WTC11 (cell line): ENCODE measurements at places on chromosomes 16 and 17. TPM values are rescaled to one million over a fixed set of nuclear protein-coding genes. Genes with fewer than 3 reads are reported as not detected.

Gene C16orf74
- 6.3 to 8.3 TPM (median 7.9 TPM) in 3 replicates for total RNA-seq

Gene CACNA1G
- 5.4 to 6.7 TPM (median 6.2 TPM) in 3 replicates for total RNA-seq

Gene KCNJ16
- total RNA-seq = not detected in 3 replicates

Gene TBC1D3E
- total RNA-seq = not detected in 3 replicates

Gene SLC16A11
- 0.48 to 0.62 TPM (median 0.53 TPM) in 3 replicates for total RNA-seq

Gene MAPK8IP3
- 59.7 to 72.3 TPM (median 63.2 TPM) in 3 replicates for total RNA-seq

Gene SLC52A1
- 0.78 to 1.1 TPM (median 0.99 TPM) in 3 replicates for total RNA-seq

Gene PALB2
- 23.8 to 32.1 TPM (median 25.1 TPM) in 3 replicates for total RNA-seq

Gene DCUN1D3
- total RNA-seq = 12.8 to 14.7 TPM (median 14.4 TPM) in 3 replicates

DNA sequence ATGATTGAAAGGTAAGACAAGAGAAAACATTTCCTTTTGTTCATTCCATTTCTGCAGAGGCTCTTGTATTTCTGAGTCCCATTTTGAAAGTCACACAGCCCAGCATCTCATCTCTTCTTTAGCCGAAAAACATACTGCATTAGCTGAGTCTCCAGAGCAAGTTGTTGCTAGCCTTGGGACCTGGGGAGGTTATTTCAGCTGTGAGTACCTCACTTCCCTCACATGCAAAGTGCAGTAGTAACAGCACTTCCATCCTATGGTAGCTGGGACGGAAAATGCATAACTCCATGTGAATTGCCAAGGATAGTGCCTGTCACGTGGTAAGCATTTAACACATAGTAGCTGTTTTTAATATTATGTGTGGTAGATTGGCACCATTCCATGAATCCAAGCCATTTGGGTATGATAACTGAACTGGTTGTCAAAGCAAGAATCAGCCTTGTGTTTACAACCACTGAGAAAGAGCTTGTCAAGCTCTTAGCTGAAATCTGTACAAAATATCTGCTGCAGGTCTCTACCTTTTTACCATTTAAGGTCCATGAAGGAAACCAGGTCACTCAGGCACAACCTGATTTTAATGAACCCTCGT is 345.7 kb downstream of the CDH13 start:
- peaks cover 2% of the 10 kb centered on the region; the same call in 1 of the 2 replicates for H3K36me3 ChIP-seq
- no peak for DNase-seq
- no peak overlapping the region for H3K27ac ChIP-seq
- H3K4me1 ChIP-seq = no peaks in the 10 kb centered on the region
- no peaks in the 10 kb centered on the region for H3K27me3 ChIP-seq

DNA sequence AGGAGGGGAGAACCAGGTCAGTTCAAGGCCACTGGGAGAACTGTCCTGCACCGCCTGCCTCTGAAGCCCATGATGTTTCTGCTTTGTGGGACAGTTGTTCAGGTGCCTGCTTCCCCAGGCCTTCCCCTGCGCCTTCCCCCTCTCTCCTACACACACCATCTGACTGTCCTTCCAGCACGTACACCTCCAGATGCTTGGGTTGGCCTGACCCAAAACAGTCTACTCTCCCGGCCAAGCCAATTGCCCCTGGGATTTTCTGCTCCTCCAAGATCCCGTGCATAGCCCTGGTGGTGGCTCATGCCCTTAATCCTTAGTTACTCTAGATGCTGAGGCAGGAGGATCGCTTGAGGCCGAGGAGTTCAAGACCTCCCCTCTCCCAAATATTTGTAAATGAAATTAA is 684 bp upstream of the RSAD1 start:
- peaks cover 5% of the 10 kb centered on the region for H3K36me3 ChIP-seq
- H3K27ac ChIP-seq = no peak overlapping the region; the same call in 1 of the 2 replicates
- peaks cover 14% of the 10 kb centered on the region for H3K4me1 ChIP-seq
- peaks cover 20% of the 10 kb centered on the region for H3K27me3 ChIP-seq
- no peak for DNase-seq

GRCh38 chr17:52106638-52107261 is 51.8 kb downstream of the CA10 start:
- H3K4me3 ChIP-seq = no peak overlapping the region
- no peak overlapping the region for H3K27ac ChIP-seq
- H3K27me3 ChIP-seq = peaks cover 7% of the 10 kb centered on the region; the same call in 1 of the 2 replicates
- DNase-seq = peak; percentile 42
- H3K36me3 ChIP-seq = peaks cover 39% of the 10 kb centered on the region

DNA sequence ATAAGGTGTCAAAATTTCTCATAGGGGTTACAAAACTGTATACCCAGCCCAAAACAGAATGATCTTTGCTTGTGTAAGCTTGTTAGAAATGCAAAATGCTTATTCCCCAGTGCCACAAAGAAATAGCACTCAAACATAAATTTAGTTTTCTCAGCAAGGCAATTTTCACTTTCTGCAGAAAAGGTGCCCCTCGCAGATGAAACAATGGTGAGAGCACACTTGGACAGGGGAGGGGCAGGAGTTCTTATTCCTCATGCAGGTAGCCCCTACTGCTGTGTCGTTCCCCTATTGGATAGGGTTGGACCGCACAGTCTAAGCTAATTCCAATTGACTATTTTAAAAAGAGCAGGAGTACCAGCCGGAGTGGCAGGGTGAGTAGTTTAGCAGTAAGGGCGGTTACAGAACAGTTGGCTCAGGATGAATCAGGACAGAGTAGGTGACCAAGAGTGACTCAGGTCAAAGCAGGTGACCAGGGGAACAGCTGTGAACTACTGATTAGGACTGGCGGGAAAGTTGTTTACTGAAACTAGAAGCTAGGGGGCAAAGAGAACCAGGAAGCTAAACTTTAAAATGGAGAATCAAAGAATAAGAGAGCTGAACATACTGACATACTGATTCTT is 5.5 kb upstream of the LDHD start:
- no peak overlapping the region for H3K4me3 ChIP-seq
- H3K27me3 ChIP-seq = no peaks in the 10 kb centered on the region
- DNase-seq = no peak
- peaks cover 28% of the 10 kb centered on the region for H3K4me1 ChIP-seq
- no peak overlapping the region; the same call in 1 of the 2 replicates for H3K27ac ChIP-seq
- peaks cover 21% of the 10 kb centered on the region for H3K36me3 ChIP-seq

- no peak for DNase-seq
- H3K4me1 ChIP-seq = peaks cover 14% of the 10 kb centered on the region
- H3K36me3 ChIP-seq = no peaks in the 10 kb centered on the region
- no peaks in the 10 kb centered on the region for H3K27me3 ChIP-seq
Measured at GRCh38 chr17:16649585-16649984, 4.1 kb downstream of the ZNF624 start.

DNA sequence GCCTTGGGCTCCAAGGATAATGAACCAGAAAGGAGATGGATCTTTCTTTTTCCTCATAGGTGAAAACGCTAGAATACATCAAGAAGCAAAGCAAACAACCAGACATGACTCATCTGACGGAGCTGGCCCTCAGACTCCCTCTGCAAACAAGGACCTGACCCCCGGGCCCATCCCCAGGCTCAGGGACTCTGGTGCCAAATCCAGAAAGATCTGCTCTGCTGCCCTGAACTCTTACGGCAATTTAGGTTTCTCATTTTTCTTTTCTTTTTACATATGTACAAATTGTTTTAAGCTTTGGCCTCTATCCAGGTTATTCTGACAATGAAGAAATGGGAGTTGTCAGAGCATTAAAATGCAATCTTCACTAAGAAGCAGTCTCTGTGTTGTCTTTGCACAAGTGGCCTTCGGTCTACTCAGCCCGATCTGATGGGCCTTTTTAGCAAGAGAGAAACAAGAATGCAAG is 17.7 kb downstream of the KNOP1 start:
- H3K36me3 ChIP-seq = peaks cover 80% of the 10 kb centered on the region
- H3K27me3 ChIP-seq = no peaks in the 10 kb centered on the region
- peak overlapping the region; percentile 71 for H3K27ac ChIP-seq
- H3K4me1 ChIP-seq = no peaks in the 10 kb centered on the region

GRCh38 chr17:1354030-1354429 is 46.0 kb downstream of the YWHAE start:
- no peaks in the 10 kb centered on the region for H3K4me1 ChIP-seq
- H3K4me3 ChIP-seq = no peak overlapping the region
- no peak for DNase-seq
- peak overlapping the region; percentile 30; the same call in 1 of the 2 replicates for H3K27ac ChIP-seq
- H3K27me3 ChIP-seq = no peaks in the 10 kb centered on the region

- no peak overlapping the region for H3K4me3 ChIP-seq
- H3K27me3 ChIP-seq = no peaks in the 10 kb centered on the region
- H3K4me1 ChIP-seq = peaks cover 6% of the 10 kb centered on the region
- H3K36me3 ChIP-seq = peaks cover 6% of the 10 kb centered on the region
- no peak overlapping the region for H3K27ac ChIP-seq
Measured at GRCh38 chr17:60971515-60972369, 294.1 kb downstream of the BCAS3 start.

DNA sequence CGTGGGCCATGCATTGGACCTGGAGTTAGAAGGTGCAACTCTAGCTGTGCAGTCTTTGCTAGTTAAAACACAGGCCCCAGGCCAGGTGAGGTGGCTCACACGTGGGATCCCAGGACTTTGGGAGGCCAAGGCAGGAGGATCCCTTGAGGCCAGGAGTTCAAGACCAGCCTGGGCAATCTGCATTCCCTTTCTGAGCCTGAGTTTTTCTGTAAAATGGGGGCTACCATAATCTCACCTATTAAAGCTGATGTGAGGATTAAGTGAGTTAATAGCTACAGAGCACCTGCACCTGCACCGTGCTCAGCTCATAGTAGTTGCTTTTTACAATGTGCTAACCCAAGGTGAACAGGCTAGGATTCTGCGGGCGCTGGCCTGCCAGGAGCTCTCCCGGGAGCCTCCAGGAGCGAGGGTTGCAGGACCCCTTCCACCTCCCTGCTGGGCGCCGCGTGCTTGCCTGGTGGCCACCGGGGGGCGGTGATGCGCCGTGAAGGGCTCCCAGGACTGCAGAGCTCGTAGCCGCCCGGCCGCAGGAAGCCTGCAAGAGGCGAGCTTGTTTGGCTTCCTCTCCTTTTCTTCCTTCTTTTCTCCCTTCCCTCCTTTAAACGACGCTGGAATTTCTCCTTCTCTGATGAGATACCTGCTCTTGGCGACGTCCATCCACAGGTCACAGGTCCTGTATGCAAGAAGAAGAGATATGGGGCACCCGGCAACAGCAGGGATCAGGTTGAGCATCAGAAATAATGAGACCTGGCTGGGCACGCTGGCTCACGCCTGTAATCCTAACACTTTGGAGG is 51.3 kb downstream of the ZFP90 start:
- peak overlapping the region; percentile 34; the same call in 1 of the 2 replicates for H3K4me3 ChIP-seq
- peaks cover 11% of the 10 kb centered on the region for H3K4me1 ChIP-seq
- H3K27me3 ChIP-seq = peaks cover 3% of the 10 kb centered on the region
- peak; percentile 94 for DNase-seq
- H3K27ac ChIP-seq = peak overlapping the region; percentile 71; the same call in 1 of the 2 replicates

DNA sequence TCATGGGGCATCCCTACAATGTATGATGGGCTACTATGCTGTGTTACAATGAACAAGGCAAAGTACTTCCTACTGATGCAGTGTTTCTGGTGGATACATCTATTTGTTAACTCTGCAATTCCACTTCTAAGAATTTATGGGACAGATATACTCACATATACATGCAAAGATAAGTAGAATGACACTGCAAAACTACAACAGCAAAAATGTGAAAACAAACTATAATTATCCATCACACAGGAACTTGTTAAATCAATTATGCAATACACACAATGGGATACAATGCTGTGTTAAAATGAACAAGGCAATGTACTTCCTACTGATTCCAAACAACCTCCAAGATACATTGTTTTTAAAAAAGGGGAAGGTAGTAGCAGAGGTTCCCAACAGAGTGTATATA is 3.2 kb downstream of the DDX52 start:
- no peak for DNase-seq
- no peak overlapping the region for H3K27ac ChIP-seq
- peaks cover 13% of the 10 kb centered on the region for H3K27me3 ChIP-seq
- H3K36me3 ChIP-seq = peaks cover 51% of the 10 kb centered on the region

DNA sequence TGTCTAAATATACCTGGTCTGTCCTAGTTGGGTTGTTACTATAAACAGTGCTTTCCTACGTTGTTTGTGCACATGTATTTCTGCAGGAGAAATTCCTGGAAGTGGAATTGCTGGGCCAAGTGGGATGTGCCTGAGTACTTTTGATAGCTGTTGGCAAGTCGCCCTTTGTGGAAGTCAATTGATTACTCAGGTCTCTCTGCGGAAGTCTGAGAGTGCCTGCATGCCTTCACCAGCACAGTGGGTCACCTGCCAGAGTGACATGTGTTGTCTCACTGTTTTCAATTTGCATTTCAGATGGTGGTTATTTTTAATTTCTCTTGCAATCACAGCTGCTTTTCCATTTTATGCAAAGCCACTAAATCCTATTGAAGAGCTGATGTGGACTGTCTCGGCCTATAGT is 2.3 kb upstream of the MVD start:
- no peaks in the 10 kb centered on the region; the same call in 1 of the 2 replicates for H3K27me3 ChIP-seq
- H3K4me1 ChIP-seq = peaks cover 17% of the 10 kb centered on the region
- peaks cover 14% of the 10 kb centered on the region for H3K36me3 ChIP-seq
- H3K4me3 ChIP-seq = peak overlapping the region; percentile 21

DNA sequence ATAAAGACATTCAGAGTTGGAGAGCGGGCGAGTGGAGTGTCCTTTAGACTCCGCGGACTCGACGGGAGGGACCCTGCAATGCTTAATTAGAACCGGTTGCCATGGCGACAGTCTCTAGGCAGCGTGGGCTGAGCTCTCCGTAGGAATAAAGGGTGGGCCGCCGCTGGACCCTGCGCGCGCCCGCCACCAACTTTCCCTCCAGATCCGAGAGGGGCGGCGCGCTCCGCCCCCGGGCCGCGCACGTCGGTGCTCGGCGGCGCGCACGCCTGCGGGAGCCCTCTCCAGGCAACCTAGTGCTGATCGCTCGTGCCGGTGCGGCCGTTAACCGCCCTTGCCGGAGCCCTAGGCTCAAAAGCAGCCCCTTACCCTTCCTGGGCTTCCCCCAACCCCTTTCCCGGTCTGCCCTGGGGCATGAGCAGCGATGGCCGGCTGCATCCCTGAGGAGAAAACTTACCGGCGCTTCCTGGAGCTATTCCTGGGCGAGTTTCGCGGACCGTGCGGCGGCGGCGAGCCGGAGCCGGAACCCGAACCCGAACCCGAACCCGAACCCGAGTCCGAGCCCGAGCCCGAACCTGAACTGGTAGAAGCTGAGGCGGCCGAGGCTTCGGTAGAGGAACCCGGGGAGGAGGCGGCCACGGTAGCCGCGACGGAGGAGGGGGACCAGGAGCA is at the start of gene PPM1E:
PPM1E (plus strand) TSS at position 278 of the 669 bp plus-strand sequence.
- no peak within 1 kb of the TSS for H3K27ac ChIP-seq
- peak; percentile 92 for DNase-seq
- no peaks in the 10 kb centered on the region for H3K36me3 ChIP-seq
- peaks cover 43% of the 10 kb centered on the region for H3K27me3 ChIP-seq

GRCh38 chr17:51439395-51440229 is 179.3 kb downstream of the UTP18 start:
- peaks cover 15% of the 10 kb centered on the region for H3K4me1 ChIP-seq
- H3K4me3 ChIP-seq = no peak overlapping the region
- DNase-seq = no peak
- no peaks in the 10 kb centered on the region for H3K36me3 ChIP-seq
- no peaks in the 10 kb centered on the region for H3K27me3 ChIP-seq

DNA sequence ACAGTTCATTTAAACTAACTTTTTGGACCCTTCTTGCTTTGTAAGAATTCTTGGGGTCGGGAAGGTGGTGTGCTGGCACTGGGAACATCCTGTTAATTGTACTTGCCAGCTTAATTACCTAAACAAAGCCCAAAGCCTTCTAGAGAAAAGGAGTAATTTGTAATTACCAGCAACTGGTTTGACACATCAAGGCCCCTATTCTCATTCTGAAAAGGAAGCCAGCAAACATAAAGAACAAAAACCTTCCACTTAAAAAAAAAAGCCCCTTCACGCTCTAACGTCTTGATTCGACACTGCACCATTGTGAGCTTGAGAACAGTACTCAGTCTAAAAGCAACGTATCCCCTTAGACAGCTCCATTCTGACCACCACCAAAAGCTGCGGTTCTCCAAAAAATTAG is 74.7 kb upstream of the RPH3AL start:
- H3K4me3 ChIP-seq = peak overlapping the region; percentile 40
- DNase-seq = no peak
- H3K36me3 ChIP-seq = peaks cover 21% of the 10 kb centered on the region
- peaks cover 2% of the 10 kb centered on the region for H3K27me3 ChIP-seq
- H3K27ac ChIP-seq = peak overlapping the region; percentile 75
